ENCODE measurements at places on chromosomes 13 and 19. TPM values are rescaled to one million over a fixed set of nuclear protein-coding genes. Genes with fewer than 3 reads are reported as not detected.

Gene HIF3A
- total RNA-seq = not detected

- H3K36me3 ChIP-seq = no peaks in the 10 kb centered on the region
- H3K4me3 ChIP-seq = no peak overlapping the region
- peaks cover 26% of the 10 kb centered on the region for H3K4me1 ChIP-seq
- H3K27me3 ChIP-seq = no peaks in the 10 kb centered on the region
- no peak overlapping the region for H3K27ac ChIP-seq
These were observed 13.8 kb downstream of the TIMM13 start for GRCh38 chr19:2413629-2414028.

DNA sequence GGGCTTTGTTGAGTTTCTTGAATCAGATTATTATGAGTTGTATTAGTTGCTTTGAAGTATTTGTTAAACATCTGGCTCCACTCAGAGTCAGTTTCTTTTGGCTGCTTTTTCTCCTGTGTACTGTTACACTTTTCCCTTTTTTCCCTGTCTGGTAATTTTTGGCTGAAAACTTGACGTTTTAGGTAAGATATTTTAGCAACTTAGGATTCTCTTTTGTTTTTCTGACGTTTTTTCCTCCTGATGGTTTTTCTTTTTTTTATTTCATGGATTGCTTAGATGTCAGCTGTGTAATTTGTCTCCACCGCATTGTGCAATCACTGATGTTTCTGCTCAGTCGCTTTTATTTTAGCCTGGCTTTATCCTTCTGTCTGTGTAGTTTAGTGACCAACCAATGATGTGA is 20.7 kb downstream of the RFC3 start:
- peaks cover 25% of the 10 kb centered on the region for H3K4me1 ChIP-seq
- DNase-seq = no peak
- H3K36me3 ChIP-seq = peaks cover 38% of the 10 kb centered on the region
- no peaks in the 10 kb centered on the region for H3K27me3 ChIP-seq

GRCh38 chr13:76886292-76887075 is at the start of gene KCTD12:
Gene KCTD12, minus strand, starts transcription at chr13:76886405. Its CDS starts 257 bp downstream, at chr13:76886148.
- H3K4me1 ChIP-seq = peaks cover 7% of the 10 kb centered on the region
- DNase-seq = no peak
- H3K36me3 ChIP-seq = no peaks in the 10 kb centered on the region
- H3K27ac ChIP-seq = no peak within 1 kb of the TSS
- peaks cover 16% of the 10 kb centered on the region for H3K27me3 ChIP-seq

Gene TUBA3C
- total RNA-seq = not detected

- no peak overlapping the region for H3K4me3 ChIP-seq
- no peaks in the 10 kb centered on the region for H3K4me1 ChIP-seq
These were observed 9.2 kb upstream of the CLC start for GRCh38 chr19:39746836-39747529.

Gene MICU2
- total RNA-seq = 56.5 TPM

- H3K36me3 ChIP-seq = peaks cover 2% of the 10 kb centered on the region
- peak overlapping the region; percentile 53 for H3K27ac ChIP-seq
- peaks cover 32% of the 10 kb centered on the region for H3K4me1 ChIP-seq
- peak overlapping the region; percentile 98 for H3K4me3 ChIP-seq
- no peaks in the 10 kb centered on the region for H3K27me3 ChIP-seq
These were observed 1.3 kb downstream of the NCLN start for GRCh38 chr19:3186891-3187661.

- DNase-seq = peak; percentile 49
- no peak overlapping the region for H3K4me3 ChIP-seq
- peaks cover 13% of the 10 kb centered on the region for H3K4me1 ChIP-seq
- no peaks in the 10 kb centered on the region for H3K27me3 ChIP-seq
These were observed 29.8 kb downstream of the DPF1 start for GRCh38 chr19:38194061-38194701.

DNA sequence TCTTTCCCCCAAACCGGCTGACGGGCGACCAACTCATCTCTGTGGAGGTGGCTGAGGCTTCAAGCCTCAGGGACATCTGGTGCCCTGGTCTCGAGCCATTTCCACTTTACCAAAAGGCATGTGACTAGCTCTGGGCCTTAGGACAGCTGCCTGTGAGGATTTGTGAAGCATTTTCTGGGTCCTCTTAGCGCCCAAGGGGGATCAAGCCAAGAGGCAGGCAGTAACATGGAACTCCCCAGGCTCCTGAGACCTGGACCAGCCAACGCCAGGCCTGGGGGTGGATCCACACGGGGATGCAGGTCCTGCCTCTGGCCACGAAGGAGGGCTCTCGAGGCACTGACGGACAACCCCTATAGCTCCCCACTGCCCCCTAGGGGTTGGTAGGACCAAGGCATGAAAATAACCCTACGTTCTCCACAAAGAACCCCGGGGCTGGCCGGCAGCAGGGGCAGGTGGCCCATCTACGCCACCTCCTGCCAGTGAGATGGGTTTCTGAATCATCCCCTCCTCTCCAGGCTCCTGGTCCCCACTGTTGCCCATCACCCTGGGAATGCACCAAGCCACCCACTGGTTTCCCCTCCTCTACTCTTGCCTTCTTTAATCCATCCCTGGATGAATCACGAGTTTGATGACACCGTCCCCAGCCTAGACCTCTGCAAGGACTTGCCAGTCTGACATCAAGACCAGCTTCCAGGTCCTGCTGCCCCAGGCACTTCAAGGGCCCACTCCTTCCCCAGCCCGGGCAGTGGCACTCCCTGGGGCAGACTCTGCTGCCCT is 7.0 kb upstream of the MYDGF start:
- DNase-seq = peak; percentile 69
- H3K27me3 ChIP-seq = no peaks in the 10 kb centered on the region
- no peak overlapping the region for H3K27ac ChIP-seq
- H3K4me1 ChIP-seq = no peaks in the 10 kb centered on the region

DNA sequence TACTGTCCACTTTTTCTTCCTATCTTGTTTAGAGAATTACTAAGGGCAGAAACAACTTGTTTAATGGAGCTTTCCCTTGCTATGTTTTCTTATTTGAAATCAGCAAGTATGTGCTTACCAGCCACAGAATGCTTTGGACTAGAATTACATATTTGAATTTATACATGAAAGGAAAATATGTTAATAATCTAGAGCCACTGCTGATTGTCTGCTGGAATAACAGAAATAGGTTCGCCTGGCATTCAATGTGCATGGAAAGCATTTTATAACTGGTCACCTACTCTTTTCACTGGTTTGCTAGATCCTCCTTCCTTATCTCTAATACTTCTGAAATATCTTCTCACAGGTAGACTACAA is 8.0 kb downstream of the EFNB2 start:
- no peaks in the 10 kb centered on the region for H3K4me1 ChIP-seq
- no peak overlapping the region for H3K27ac ChIP-seq
- no peaks in the 10 kb centered on the region for H3K36me3 ChIP-seq
- no peak overlapping the region for H3K4me3 ChIP-seq

Gene ATP4B
- total RNA-seq = not detected

DNA sequence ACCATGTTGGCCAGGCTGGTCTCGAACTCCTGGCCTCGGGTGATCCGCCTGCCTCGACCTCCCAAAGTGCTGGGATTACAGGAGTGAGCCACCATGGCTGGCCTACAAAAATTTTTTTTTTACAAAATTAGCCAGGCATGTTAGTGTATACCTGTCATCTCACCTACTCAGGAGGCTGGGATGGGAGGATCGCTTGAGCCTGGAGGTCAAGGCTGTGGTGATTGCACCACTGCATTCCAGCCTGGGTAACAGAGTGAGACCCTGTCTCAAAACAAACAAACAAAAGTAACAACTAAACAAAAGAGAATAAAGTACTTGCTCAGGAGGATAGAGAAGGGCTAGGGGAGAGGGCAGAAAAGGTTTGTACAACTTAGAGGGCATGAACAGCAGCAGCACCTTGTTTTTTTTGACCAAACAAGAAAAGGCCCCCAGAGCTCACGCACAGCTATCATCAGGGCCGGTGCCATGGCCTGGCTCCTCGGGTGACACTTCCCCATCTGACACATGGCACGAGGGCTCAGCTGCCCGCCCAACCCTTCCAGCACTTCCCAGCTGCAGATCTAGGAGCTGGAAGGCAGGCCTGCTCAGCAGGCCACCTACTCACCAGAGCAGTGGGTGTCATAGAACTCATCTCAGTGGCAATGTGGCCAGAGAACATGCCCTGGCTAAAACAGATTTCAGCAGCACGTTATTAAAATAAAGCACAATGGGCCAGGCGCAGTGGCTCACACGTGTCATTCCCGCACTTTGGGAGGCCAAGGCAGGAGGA is 8.6 kb upstream of the SLC7A9 start:
- H3K4me3 ChIP-seq = no peak overlapping the region
- H3K4me1 ChIP-seq = no peaks in the 10 kb centered on the region
- no peak overlapping the region for H3K27ac ChIP-seq
- H3K36me3 ChIP-seq = no peaks in the 10 kb centered on the region

DNA sequence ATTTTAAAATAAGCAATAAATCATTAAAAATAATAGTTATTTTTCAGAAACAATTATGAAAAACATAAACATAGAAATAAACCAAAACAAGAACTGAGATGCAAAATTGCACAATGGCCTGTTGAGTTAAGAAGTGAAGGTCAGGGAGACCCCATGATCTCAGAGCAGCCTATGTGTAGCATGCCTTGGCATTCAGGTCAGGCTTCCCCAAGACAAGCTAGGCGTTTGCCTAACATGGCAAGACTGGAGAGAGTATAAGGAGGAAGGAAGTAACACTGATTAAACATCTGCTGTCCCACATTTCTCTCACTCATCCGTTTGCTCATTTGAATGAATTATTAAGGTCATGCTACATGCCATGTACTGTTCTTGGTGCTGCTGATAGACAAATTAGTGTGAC is 291.8 kb downstream of the TSHZ3 start:
- H3K4me1 ChIP-seq = no peaks in the 10 kb centered on the region
- H3K27me3 ChIP-seq = no peaks in the 10 kb centered on the region

- peaks cover 68% of the 10 kb centered on the region for H3K4me1 ChIP-seq
- no peak overlapping the region for H3K4me3 ChIP-seq
- no peaks in the 10 kb centered on the region for H3K27me3 ChIP-seq
- no peak overlapping the region for H3K27ac ChIP-seq
These were observed 148.8 kb downstream of the TNFRSF19 start for GRCh38 chr13:23718996-23719395.

DNA sequence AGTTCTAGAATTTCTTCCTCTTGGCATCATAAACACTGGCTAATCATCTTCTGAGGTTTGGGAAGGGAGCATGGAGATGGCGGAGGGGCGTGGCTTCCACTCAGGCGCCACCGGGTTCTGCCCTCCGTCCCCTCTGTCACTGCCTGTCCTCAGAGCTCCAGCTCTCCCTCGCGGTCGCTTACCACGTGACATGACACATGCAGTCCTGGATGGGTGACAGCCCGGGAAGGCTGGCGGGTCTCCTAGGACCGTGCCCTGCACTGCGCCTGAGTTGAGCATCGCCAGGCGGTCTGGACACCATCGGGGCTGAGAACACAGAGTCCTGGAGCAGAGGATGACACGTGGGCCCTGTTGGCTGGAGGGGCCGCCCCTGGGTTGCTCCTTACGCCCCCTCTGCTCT is 123.3 kb downstream of the RAB20 start:
- H3K4me1 ChIP-seq = no peaks in the 10 kb centered on the region
- no peaks in the 10 kb centered on the region for H3K36me3 ChIP-seq
- peaks cover 62% of the 10 kb centered on the region for H3K27me3 ChIP-seq
- no peak for DNase-seq

Gene BORCS8
- total RNA-seq = 13.3 TPM

DNA sequence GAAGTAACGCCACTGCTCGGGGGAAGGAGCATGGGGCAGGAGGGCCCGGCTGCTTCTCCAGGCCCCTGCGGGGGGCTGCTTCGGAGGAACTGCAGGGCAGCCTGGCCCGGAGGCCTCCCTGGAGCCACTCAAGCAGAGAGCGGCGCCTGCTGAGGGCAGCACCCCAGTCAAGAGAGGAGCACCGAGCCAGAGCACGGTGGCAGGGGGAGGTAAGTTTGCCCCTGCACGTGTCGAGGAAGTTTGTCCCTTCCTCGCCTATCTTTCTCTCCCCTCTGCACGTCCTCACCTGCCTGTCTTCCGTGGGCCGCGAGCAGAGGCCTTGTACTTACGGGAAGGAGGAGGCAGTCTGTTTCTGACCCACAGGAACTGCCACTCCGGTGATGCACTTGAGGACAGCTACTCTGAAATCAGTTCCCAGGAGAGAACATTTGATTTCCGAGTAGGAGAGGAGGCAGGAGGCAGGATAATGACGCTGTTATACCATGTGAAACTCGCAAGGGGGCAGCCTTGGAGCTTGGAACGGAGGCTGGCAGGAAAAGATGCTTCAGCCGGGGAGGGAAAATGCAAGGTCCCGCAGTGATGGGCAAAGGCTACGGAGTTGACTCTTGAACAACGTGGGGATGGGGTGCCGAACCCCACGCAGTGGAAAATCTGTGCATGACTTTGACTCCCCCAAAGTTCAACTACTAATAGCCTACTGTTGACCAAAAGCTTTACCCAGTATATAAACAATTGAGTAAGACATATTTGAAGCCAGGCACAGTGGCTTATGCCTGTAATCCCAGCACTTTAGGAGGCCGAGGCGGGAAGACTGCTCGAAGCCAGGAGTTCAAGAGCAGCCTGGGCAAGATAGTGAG is 5.0 kb downstream of the FFAR1 start:
- no peaks in the 10 kb centered on the region for H3K36me3 ChIP-seq
- no peak overlapping the region for H3K27ac ChIP-seq
- peaks cover 60% of the 10 kb centered on the region for H3K4me1 ChIP-seq
- H3K4me3 ChIP-seq = no peak overlapping the region
- peak; percentile 72 for DNase-seq
- 0 out of 2 replicates have a peak, but pooled peaks cover 1% of the 10 kb centered on the region for H3K27me3 ChIP-seq

Gene S1PR5
- total RNA-seq = not detected

DNA sequence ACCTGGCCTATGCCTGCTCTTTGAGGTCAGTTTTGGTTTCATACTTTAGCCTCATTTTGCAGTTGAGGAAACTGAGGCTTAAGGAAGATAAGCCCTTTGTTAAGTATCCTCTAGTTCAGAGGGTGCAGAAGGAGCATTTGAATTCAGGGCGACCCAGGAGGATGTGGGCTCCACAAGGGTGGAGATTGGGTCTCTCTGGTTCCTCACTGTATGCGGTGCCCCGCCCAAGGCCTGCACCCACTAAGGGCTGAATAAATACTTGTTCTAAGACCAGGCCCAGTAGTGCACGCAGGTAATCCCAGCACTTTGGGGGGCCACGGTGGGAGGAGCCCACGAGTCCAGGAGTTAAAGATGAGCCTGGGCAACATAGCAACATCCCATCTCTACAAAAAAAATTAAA is 768 bp upstream of the SLC44A2 start:
- 0 out of 2 replicates have a peak overlapping the region, but pooled peaks have one; percentile 70 for H3K4me3 ChIP-seq
- no peaks in the 10 kb centered on the region for H3K36me3 ChIP-seq
- DNase-seq = no peak
- H3K27ac ChIP-seq = no peak overlapping the region

Gene C5AR1
- total RNA-seq = not detected

DNA sequence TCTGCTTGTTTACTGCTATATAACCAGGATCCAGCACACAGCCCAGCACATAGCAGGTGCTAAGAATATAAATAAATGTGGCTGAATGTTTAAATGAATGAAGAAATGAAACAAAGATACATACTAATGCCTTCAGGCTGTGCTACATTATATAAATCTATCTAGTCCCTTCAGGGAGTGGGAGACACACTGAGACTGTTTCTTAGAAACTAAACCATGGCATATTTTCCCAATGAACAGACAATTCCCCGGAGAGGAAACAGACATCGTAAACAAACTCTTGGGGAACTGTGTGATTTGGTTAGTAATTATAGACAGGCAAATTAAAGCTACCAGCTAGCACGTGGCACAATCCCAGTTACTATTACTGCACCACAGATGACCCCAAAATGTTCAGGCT is 9.7 kb upstream of the FEM1A start:
- no peak for DNase-seq
- no peaks in the 10 kb centered on the region for H3K27me3 ChIP-seq
- H3K27ac ChIP-seq = no peak overlapping the region
- no peaks in the 10 kb centered on the region for H3K36me3 ChIP-seq
